ENCODE measurements at places on chromosomes 11 and 22.

DNA sequence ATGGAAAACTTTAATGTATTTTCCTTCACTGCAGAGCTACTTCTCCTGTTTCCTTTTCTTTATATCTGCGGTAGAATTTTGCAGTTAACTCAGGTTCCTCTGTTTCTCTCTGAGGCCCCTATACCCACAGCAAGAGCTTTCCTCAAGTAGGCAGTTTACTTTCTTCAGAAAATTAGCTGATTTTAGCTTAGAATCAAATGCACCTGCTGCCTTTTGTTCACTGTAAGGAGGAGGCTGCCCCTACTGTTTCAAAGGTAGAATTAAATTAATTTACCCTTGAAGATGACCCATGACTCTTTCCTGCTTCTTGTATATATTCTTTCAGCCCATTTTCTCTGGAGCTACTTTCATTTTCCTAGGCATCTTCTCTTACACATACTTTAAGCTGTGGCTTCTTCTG lies 68.7 kb upstream of the GDPD4 start:
- DNase-seq = no peak

- DNase-seq = no peak
Observed at GRCh38 chr22:45051946-45052345, 42.1 kb upstream of the PHF21B start.

- no peak for DNase-seq
Observed at GRCh38 chr11:64259533-64260067, 8.3 kb downstream of the PLCB3 start.

DNA sequence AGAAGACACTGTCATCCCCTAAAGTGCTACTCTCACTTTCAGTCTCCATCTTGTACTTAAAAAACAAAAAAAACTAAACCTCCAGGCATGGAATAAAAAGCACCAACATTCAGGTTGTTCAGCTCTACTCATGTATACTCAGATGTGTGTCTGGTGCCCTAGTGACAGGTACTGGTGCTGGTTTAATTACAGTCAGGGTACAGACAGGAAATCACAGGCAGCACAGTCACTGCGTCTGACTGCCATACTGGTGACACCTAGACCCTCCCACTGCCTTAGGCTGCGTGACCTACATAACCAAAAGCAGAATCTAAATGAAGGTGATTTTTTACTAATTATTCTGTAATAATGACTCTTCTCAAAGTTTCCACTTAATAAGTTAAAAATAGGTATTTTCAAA lies at the start of gene ARHGAP32:
Gene ARHGAP32, minus strand, starts transcription at position 176 of the 400 bp plus-strand sequence. Its CDS starts 127 bp downstream, at position 49.
- no peak for DNase-seq

DNA sequence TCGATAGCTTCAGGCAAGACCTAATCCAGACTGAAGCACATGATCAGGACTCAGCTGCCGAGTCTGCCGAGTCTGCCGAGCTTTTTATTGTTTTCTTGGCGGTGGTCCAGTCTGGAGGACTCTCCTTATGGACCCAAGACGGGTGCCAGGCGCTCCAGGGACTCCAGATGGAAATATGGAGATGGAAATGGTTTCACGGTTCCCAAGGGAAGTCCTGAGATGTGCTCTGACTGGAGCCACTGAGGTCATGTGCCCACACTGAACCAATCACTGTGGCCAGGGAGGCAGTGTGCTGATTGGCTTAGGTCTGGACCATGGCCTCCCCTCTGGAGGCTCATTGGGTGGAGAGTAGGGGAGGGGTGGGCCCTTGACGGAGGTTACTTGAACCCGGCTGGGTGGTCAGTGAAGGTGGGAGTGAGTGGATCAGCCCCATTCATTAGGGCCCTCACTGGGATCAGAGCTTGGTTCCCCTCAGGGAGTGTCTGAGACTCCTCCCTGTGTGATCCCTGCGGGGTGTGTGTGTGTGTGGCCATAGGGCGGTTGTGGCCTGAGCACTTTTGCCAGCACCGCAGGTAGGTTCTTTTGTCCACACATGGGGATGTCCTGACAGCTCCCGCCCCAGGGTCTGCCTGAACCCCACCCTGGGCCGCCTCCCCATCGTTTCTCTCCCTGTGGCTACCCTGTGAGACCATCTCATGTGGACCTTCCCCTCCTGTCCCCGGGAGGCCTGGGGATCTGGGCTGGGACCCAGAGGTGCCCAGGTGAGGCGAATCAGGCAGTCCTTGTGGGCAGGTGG lies 14.0 kb downstream of the RPS6KA4 start:
- no peak for DNase-seq

DNA sequence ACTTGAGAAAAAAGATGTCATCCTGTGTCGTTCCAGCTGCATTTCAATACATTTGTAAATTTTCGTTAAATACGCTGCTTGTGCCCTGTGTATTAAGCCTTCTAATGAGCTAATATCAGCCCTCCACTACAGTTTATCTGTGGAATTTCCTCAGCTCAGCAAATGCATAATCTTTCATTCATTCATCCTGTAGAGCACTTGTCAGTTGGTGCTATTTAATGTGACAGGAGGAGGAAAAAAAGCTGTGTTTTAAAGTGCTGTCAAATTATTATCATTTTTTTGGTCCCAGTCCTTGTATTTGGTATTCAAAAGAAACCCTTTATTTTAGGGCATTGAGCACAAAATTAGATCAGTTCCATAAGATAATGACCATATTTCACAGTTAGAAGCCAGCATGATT lies 184.7 kb downstream of the FAT3 start:
- no peak for DNase-seq

DNA sequence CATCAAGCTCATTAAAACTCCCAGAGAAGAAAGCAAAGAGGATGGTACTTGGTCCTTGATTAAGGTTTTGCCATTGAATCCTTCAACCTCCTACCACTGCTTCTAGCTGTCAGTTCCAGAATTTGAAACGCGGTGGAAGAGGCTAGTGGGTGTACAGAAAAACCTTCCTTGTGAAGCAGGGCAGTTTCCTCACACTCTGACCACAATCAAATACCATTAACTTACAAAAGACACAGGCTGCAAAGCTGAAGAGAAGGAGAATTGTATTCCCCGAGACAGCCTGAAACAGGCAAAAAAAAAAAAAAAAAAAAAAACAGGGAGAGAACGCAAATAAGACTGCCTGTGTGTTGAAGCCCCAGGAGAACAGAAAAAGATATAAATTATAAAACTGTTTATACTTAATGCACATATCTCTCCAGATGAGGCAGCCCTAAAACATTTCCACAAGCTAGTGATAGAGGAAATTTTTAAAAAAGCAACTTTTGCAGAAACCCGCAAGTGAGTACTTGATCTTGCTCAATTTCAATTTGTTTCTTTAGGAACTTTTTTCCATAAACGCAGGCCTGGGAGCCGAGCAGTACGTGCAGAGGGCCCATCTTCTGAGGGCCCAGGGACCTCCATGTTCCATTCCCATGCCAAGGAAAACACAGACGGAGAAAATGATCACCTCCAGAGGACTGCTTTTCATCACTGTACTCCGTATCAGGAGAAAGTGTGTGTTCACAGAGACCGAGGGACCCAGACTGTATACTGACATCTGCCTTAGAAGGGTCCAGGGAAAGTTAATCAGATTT lies 218.7 kb upstream of the BLID start:
- no peak for DNase-seq

DNA sequence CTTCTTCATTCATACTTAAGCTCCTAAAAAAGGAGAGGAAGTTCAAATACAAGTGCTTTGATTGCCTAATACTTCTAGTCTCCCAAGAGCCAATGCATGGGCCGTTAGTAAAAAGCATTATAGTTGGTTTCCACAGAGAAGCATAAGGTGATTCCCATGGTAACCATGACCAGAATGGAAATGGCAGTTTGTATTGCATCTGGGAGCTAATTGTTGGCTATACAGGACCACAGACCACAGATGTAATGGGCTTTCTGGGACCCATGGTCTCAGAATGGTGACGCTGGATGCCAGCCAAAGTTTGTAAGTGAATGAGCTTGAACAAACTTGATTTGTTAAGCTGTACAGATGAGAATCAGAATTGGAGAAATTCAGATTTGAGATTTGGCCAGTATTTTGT lies 333.9 kb upstream of the C11orf87 start:
- no peak for DNase-seq

DNA sequence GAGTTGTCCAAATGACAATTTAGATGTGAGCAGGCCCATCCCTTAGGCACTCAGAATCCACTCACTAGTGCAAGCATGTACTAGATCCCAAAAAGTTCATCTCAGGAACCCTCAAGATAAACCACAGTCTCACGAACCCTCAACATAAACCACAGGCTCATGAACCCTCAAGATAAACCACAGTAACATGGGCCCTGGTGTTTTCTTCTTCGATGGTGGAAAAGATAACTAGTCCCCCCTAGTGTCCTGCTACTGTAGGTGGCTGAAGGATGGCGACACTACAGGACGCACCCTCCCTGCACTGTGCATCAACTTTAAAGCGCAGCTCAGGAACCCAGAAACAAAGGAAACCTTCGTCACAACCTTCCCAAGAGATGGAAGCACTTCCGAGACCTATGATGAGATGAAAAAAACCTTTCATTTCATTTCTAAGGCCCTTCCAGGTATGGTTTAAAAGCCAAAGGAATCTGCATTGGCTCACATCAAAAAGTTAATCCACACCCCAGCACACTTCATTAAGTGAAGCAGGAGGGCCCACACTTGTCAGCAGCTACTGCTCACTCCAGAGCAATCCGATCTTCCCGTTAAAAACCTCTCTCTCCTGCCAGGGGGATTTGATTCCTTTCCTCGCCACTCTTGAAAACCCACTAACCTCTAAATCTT lies 2.4 kb downstream of the LARGE1 start:
- no peak for DNase-seq

DNA sequence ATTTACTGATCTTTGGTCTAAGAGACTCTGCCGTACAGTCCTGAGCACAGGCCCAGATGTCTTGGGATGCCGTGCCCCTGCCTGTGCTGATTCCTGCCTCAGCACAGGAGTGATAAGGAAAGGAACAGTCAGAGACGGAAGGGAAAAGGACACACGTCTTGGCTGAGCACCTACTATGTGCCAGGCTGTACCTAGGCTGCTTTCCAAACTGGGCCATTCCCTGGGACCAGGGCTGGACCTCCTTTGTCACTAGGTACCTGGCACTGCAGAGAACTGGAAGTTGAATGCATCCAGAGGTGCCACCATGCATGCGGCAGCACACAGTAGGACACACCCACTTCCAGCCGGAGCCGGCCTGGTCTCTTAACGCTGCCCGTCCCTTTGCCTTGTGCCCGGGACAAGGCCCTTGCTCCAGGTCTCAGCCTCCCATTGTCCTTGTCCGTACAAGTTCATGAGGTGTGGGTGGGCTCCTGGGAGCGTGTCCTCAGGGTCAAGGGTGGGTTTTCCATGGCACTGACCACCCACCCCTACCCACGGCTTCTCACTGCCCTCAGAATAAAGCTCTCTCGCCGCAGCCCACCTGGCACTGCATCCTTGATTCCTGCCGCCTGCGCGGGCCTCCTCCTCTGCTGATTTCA lies 1.1 kb upstream of the SSTR3 start:
- DNase-seq = no peak

- no peak for DNase-seq
Observed at GRCh38 chr22:35064664-35065063, 1.3 kb upstream of the ISX start.

- no peak for DNase-seq
Observed at GRCh38 chr11:9625162-9625561, 38.7 kb upstream of the SWAP70 start.

GRCh38 chr22:24310969-24311368 lies 40.3 kb downstream of the SPECC1L start:
- DNase-seq = no peak

DNA sequence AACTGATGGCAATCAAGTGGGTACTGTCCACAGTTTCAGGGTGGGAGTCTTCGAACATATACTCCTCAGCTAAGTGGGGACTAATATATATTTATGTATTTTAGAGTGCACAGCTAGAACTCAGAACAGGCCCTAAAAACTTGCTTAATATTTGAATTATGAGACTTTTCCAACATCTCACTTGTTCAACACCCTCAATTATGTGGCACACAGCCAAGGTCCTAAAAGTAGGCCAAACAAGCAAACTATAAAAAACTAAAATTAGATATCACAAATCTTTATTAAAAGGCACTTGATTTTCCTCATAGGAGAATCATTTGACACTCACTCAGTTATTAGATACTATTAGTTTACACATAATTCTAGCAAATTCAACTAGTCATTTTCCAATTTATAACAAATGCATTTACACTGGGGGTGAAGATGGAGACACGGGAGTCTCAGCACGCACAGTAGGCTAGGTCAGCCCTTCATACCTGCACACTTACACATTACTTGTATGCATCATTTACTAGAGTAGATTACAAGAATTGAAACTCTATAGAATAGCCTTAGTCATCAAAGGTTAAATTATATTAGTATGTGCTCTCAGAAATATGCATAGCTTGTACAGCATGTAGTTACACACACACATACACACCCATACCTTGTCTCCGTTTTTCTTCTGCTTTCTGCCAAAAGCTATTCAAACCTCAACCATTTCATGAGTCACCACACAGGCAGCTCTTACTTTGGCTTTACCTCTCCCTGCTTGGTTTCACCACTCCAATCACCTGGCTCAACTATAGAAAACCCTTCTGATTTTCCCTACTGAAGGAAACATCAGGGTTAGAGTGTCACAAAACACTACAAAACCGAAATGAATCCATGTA lies 171.5 kb downstream of the SBF2 start:
- DNase-seq = no peak

GRCh38 chr22:43388420-43388851 lies 23.4 kb upstream of the MPPED1 start:
- peak; percentile 4 for DNase-seq

DNA sequence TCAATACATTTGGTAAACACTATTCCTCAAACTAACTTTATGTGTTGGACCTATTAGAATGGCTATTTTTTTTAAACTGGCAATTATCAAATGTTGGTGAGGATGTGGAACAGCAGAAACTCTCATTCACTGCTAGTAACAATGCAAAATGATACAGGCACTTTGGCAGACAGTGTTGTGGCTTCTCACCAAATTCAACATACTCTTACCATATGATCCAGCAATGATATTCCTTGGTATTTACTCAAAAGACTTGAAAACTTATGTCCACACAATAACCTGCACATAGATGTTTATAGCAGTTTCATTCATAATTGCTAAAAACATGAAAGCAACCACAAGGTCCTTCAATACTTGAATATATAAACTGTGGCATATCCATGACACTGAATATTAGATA lies 112.5 kb upstream of the TP53AIP1 start:
- DNase-seq = no peak

- DNase-seq = no peak
Observed at GRCh38 chr11:8242118-8242475, 21.6 kb downstream of the LMO1 start.

- DNase-seq = no peak
Observed at GRCh38 chr11:76318744-76319384, 62.1 kb downstream of the THAP12 start.

GRCh38 chr11:134512061-134512460 lies 100.0 kb upstream of the B3GAT1 start:
- no peak for DNase-seq

GRCh38 chr11:59865031-59865430 lies 1.3 kb downstream of the TCN1 start:
- no peak for DNase-seq

- no peak for DNase-seq
Observed at GRCh38 chr11:130400781-130401483, 27.5 kb downstream of the ADAMTS8 start.
